ENCODE measurements at places on chromosomes 11 and 22.

- H3K4me1 ChIP-seq: peaks cover 25% of the 10 kb centered on the region
- H3K27me3 ChIP-seq: no peaks in the 10 kb centered on the region
- H3K4me3 ChIP-seq: no peak overlapping the region
- DNase-seq: no peak
- peak overlapping the region; percentile 81 for H3K27ac ChIP-seq
- no peaks in the 10 kb centered on the region for H3K36me3 ChIP-seq
Measured at GRCh38 chr11:73258104-73259035, 13.8 kb upstream of the P2RY6 start.

DNA sequence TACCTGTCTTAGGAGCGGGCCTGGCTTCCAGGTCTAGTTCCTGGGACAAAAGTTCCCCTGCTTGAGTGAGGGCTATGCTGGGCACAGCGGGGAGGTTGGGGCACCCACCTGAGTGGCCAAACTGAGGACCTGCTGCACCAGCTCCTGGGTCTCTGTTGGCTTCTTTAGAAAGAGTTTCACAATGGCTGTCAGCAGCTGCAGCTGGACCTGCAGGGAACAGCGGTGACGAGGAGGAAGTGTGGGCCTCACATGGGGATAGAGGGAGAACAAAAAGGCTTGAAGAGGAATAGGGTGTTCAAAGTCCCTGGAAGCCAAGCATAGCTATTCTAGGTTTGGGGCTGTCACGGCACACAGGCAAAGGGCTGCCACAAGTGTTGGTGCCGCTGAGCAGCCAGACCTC lies 26.7 kb upstream of the RASL10A start:
- H3K4me1 ChIP-seq: peaks cover 44% of the 10 kb centered on the region
- no peak for DNase-seq
- H3K27me3 ChIP-seq: no peaks in the 10 kb centered on the region
- no peak overlapping the region for H3K27ac ChIP-seq

- H3K36me3 ChIP-seq: no peaks in the 10 kb centered on the region
- no peak overlapping the region for H3K4me3 ChIP-seq
- no peaks in the 10 kb centered on the region for H3K4me1 ChIP-seq
- H3K27me3 ChIP-seq: no peaks in the 10 kb centered on the region
- no peak overlapping the region for H3K27ac ChIP-seq
Measured at GRCh38 chr11:41134971-41135370, 324.5 kb downstream of the LRRC4C start.

DNA sequence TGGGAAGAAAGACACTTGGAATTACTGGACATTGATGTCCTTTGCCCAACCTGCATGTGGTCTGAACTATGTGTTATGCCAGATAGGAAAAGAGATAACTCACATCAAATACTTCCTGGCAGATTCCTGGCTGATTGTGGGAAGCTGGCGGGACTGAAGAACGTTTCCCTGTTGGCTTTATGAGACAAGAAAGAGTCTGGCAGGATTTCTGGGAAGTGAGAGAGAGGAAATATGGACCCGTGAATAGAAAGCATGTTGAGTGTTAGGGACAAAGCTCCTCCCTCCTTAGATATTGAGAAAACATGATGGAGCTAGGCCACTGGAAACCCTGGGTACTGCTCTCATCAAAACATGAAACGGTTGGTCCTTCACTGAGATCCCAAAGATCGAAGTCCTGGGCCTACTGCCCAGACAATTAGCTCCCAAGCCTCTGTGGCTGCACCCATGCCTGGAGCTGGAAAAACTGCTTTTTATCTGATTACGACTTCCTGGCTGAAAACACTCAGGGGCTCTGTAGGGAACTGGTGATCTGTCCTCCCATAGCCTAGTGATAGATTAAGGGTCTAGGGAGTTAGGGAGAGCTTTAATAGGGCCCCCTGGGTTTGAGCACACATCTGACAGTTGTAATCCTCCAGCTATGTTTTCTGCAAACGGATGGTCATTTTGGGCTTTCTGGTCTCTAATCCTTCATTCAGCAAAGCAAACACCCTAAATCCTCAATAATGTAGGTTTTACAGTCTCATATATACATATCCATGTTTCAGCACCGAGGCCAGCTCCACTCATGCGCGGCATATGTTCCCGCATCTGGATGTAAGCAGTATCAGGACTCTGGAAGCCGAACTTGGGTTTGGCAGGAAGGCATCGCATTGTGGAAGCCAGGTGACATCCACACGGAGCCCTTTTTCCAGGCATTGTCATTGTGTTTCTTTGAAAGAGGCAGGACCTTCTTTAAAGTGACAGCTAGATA lies 6.1 kb upstream of the B3GAT1 start:
- H3K27ac ChIP-seq: no peak overlapping the region
- H3K4me1 ChIP-seq: no peaks in the 10 kb centered on the region
- DNase-seq: peak; percentile 42
- peaks cover 77% of the 10 kb centered on the region for H3K27me3 ChIP-seq
- H3K4me3 ChIP-seq: no peak overlapping the region
- H3K36me3 ChIP-seq: no peaks in the 10 kb centered on the region

- no peaks in the 10 kb centered on the region for H3K27me3 ChIP-seq
- no peaks in the 10 kb centered on the region for H3K36me3 ChIP-seq
- H3K4me3 ChIP-seq: peak overlapping the region; percentile 82
- H3K4me1 ChIP-seq: peaks cover 38% of the 10 kb centered on the region
- no peak overlapping the region for H3K27ac ChIP-seq
Measured at GRCh38 chr11:118438314-118438931, 2.1 kb downstream of the KMT2A start.
